GM12864 (cell line): ENCODE measurements at places on chromosomes 1 and 21.

- DNase-seq, result no peak
Observed at GRCh38 chr1:28517649-28517999, 11.8 kb downstream of the RCC1 start.

DNA sequence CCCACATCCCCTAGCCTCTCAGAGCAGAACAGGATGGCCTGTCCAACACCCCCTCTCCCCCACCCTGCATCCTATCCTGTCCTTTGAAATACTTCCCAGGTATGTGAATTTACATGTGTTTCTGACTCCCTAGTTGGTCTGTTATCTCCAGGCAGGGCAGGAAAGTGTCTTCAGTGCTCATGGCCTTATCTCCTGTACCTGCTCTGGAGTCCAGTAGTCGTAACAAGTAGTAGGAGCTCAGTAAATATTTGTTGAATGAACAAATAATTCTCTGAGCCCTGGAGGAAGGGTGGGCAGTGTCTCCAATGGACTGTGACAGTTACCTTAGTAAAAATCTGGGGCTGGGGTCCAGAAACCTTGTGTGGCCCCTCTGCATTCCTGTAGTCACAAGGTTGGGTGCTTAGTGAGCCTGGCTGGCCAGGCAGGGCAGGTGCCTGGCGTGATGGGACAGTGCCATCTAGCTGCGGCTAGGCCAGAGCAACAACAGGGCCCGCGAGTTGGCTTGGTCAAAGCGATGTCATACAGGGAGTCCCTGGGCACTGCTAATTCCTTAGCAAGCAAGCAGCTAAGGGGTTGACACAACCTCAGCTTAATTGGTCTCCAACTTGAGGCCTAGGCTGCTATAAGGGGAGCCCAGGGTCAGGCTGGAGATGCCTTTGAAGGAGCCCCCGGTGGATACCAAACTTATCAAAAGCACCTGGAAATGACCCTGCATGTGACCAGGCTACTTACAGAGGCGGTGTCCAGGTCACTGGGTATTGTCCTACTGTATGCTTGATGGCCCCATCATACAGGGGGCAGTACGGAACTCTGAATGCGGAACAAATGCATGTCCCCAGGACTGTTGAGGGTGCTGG, 89.0 kb upstream of the PPM1J start:
- peak; percentile 16 for DNase-seq

DNA sequence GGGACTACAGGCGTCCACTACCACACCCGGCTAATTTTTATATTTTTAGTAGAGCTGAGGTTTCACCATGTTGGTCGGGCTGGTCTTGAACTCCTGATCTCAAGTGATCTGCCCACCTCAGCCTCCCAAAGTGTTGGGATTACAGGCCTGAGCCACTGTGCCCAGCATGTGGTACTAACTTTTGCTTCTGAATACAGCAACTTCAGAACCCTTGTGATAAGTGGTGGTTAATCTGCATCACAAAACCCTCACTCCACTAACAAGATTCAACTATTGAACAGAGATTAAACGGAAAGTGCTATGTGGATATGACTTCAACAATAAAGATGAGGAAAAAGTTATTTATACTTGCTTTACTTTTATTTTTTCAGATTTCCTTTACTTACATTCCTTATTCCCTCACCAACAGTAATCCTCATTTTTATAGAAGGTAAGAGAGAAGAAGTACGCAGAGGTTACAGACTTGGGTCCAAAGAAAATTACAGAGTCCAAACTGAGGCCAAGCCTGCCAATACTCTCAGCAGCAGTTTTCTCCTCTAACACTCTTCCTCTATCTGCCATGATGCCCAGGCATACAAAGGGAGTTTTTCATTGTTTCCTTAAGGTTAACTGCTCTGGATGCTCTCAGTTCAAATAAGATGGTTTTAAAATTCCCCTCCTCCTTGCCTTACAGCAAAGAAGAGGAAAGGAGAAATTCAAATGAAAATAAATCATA, 44.3 kb downstream of the SLC16A1 start:
- no peak for DNase-seq

GRCh38 chr1:181100015-181100905, 11.8 kb downstream of the IER5 start:
- DNase-seq, result no peak

DNA sequence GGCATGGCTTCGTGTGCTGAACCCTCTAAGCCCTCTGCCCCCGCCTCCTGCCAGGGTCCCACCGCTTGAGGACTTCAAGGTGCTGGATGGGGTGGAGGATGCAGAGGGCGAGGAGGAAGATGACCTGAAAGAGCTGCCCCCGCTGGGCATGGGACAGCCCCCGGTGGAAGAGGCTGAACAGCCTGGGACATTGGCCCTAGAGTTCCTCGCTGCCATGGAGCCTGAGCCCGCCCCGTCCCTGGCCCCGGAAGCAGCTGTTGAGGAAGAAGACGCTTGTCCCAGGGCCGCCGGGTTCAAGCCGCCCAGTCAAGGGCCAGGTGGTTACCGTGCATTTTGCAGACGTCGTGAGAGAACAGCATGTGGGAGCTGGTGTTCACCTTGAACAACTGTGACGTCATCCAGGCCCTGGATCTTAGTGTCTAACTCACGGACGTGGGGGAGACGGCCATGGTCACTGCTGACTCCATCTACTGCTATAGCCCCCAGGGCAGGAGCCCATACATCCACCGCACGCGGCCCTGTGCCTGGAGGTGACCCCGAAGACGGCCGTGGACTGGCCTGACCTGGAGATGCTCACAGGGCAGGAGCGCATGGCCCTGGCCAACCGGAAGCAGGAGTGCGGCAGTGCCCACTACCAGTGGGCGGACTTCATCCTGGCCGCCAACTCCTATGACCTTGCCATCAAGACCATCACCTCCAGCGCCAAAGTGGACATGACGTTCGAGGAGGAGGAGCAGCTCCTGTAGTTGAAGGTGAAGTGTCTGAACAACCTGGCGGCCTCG, 90.1 kb downstream of the PPP1R12B start:
- DNase-seq, result no peak

- DNase-seq, result no peak
Observed at GRCh38 chr1:15187175-15188129, 33.9 kb downstream of the TMEM51 start.

DNA sequence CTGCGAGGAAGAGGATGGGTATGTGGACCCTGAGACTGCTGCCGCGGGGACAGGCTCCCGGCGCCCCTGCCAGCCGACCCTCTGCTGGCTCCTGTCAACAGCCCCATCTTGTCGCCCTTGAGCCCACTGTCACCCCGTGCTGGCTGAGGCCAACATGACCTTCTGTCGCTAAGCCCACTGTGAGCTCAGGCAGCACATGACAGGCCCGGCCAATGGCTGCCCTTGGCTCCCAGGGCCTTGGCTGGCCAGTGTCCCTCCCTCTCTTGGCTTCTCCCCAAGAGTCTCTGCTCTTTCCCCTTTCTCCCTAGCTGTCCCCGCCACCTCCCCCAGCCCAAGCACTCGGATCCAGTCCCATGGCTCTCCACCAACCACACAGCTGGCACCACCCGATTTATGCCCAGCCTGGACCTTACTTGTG, 3.5 kb downstream of the PEX10 start:
- DNase-seq, result no peak

GRCh38 chr1:30601316-30602085, 121.9 kb downstream of the MATN1 start:
- DNase-seq, result no peak

DNA sequence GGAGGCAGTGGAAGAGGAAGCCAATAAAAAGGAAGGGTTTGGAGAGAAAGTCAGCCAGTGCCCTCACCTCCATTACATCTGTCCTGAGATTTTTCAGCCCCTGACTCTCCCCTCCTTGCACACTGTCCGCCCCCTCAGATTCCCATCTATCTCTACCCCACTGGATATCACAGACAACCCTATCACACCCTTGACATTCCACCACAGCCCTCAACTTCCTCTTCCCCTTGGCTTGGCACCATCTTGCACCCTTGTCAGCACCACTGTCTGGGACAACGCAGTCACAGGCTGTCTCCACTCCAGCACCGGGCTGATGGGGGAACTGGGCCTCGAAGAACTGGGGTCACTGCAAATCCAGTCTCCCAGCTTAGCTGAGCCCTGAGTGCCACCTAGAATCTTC, 14.2 kb upstream of the PLEKHA6 start:
- DNase-seq, result no peak

GRCh38 chr21:43012596-43012995, 38.2 kb downstream of the PKNOX1 start:
- no peak for DNase-seq

- no peak for DNase-seq
Observed at GRCh38 chr1:3652548-3653285, 401 bp downstream of the TP73 start.

- no peak for DNase-seq
Observed at GRCh38 chr1:58896246-58897183, 112.7 kb upstream of the JUN start.

DNA sequence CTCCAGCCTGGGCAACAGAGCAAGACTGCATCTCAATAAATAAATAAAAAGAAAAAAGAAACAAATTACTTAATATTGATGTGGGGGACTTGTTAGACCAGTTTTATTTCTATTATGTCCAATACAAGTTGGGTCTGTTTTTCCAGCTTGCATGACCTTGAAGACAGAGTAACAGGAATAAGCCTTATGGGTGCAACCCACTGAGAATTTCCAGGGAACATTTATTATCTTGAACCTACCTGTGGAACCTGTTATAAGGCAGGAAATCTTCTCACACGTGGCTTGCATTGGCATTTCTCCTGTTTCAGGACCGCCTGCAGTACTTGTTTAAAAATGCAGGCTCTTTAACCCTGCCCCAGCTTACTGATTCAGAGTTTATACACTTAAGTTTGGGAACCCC, 64.0 kb downstream of the ZBTB17 start:
- no peak for DNase-seq

GRCh38 chr1:41827991-41828570, 90.6 kb downstream of the HIVEP3 start:
- DNase-seq, result no peak

DNA sequence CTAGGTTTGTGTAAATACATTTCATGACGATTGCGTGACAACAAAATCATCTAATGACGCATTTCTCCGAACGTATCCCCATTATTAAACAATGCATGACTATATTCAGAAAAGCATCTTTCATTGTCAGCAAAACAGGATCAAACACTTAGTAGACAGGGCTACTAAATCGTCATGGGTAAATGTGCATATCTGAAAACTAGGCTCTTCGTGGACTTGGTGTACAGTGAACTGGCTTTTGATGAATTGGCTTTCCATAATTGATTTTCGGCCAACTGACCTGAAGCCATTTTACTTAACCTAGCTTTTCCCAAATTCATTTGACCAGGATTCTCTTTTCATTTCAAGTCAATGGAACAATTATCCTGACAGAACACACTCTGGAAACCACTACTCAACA, 665.0 kb downstream of the SMYD3 start:
- no peak for DNase-seq

- no peak for DNase-seq
Observed at GRCh38 chr1:158257888-158258287, 3.7 kb downstream of the CD1A start.

- DNase-seq, result no peak
Observed at GRCh38 chr1:165858364-165858823, 31.0 kb downstream of the UCK2 start.

- no peak for DNase-seq
Observed at GRCh38 chr1:61864489-61864888, 122.2 kb downstream of the PATJ start.

DNA sequence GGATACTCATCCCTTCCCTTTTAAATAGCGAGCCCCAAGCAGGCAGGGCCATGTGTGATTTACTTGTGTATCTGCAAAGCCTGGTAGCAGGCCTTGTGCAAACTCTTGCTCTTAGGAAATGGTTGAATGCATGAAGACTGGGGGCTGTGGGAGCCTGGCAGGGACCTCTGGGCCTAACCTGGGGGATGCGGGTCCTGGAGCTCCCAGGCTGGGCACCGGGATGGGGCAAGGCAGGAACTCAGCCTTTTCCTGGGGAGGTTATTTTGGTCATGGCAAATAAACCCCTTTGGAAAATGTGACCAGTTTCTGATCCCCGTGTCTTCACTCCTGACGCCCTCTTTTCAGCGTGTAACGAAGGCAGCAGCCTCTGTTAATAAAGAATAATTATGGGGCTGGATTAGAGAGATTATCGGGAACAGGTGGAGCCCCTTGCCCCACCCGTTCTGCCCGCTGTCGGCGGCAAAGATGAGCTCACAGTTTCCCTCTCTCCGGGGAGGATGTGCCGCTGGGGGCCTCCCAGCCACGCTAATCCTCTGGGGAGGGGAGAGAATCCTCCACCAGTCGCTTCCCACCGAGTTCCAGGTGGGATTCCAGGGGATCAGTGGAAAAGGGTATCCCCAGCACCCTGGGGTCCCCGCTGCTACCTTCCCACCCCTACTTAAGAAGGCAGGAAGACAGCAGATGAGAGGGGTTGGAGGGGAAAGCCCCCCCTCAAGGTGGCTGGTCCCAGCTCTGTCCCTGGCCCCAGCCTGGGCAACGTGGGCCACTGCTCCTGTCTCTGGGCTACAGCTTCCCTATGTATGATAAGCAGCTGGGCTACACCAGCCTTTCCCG, 69.7 kb upstream of the WNT4 start:
- DNase-seq, result no peak

GRCh38 chr1:59973719-59974118, 47.1 kb upstream of the CYP2J2 start:
- no peak for DNase-seq

- no peak for DNase-seq
Observed at GRCh38 chr1:30706528-30706927, 16.9 kb downstream of the MATN1 start.

DNA sequence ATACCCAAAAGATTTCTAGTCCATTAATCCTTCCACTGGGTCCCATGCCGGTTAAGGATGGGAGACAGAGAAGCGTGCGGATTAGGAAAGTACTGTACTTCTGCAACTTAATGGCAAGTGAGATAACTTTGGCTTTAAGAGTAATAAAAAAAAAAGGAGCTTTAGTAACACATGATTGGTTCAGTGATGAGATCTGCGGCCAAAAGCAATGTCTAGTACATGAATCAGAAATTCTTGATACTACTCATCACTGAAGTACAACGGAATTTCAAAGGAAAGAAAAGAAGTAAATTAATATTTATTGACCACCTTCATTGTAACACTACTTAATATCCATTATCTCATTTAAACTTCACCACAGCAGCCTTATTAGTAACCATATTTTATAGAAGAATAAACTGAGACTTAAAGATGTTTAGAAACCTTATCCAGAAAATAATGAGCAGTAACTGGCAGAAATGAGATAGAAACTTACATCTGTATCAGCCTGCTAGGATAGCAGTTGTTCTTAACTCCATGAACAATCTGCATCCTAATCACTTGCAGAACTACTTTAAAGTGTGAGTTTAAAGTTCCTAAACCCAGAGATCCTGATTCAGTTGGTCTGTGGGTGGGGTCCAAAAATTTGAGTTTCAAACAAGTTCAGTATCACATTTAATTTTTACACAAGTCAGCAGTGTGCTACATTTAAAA, 14.1 kb upstream of the NUF2 start:
- DNase-seq, result no peak

- DNase-seq, result no peak
Observed at GRCh38 chr1:185670187-185670627, 64.0 kb upstream of the HMCN1 start.

DNA sequence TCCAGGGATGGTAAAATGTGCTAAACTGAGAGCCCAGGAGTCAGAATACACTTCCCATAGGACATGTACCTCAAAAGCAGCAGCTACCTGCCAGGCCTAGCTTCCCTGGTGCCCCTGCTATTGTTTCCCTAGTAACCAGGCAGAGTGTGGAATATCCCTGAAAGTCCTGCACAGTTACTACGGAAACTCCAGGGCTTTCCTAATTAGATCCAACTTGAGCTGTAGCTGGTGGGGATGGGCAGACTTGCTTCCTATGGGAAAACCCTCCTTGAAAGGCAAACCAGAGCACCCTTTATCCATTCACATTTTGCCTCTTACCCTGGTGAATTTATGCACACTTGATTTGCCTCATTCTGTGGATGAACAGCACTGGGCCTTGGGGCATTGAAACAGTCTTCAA, 559.9 kb upstream of the PBX1 start:
- no peak for DNase-seq

- DNase-seq, result peak; percentile 48
Observed at GRCh38 chr1:9717193-9718005, 65.9 kb downstream of the PIK3CD start.
